ENCODE measurements at places on chromosomes 1 and 21.

- DNase-seq: no peak
Measured at GRCh38 chr1:209825591-209826434, 2.0 kb upstream of the UTP25 start.

DNA sequence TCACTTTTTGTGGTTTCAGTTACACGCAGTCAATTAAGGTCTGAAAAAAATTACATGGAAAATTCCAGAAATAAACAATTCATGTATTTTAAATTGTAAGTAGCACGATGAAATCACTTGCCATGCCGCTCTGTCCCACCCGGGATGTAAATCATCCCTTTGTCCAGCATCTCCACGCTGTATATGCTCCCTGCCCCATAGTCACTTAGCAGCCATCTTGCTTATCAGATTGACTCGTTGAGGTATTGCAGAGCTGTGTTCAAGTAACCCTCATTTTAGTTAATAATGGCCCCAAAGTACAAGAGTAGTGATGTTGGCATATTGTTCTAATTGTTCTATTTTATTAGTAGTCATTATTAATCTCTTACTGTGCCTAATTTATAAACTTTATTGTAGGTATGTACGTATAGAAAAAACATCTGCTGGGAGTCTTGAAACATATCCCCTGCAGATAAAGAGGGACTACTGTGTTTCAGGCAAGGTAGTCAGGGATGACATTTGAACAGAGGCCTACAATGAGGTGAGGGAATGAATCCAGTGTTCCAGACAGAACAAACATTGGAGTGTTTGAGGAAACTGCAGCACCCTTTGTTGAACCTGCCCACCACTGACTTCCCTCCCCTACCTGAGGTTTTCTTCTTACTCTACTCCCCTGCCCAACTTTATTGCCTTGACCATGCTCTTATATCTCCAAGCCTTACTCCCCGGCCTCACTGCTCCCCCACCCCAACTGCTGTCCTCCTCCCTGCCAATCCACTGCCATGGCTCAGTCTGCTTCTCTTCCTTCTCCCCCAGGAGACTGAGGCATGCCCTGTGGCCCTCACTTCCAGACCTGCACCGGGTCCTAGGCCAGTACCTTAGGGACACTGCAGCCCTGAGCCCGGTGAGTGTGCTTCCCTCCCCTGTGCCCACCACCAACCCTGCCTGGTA, 7.1 kb upstream of the CDC20 start:
- no peak for DNase-seq

GRCh38 chr1:7513081-7513480, 258.0 kb upstream of the VAMP3 start:
- no peak for DNase-seq

DNA sequence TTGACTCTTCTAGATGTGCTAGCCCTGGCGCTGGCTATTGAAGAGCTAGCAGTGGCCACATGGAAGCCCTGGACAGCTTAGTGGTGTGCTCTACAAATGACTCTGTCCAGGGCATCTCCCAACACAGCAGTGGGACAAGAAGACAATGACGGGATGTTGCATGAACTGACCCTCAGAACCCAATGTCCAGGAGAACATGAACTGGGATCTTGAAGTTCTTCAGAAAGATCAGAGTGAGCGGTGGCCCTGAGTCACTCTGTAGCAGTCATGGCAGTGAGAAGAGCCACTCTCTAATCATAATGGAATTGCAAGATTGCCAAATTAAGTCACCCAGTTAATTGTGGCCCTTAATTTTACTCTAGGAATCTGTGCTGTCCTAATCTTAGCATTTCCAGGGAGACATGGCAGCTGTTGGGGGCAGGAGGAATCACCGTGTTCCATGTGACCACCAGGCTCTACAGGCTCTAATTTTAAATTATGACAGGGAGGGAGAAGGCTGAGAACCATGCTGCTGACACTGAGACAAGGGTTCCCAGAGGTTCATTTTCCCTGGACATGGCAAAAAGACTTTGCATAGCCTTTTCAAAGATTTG, 10.2 kb upstream of the OBSCN start:
- no peak for DNase-seq

DNA sequence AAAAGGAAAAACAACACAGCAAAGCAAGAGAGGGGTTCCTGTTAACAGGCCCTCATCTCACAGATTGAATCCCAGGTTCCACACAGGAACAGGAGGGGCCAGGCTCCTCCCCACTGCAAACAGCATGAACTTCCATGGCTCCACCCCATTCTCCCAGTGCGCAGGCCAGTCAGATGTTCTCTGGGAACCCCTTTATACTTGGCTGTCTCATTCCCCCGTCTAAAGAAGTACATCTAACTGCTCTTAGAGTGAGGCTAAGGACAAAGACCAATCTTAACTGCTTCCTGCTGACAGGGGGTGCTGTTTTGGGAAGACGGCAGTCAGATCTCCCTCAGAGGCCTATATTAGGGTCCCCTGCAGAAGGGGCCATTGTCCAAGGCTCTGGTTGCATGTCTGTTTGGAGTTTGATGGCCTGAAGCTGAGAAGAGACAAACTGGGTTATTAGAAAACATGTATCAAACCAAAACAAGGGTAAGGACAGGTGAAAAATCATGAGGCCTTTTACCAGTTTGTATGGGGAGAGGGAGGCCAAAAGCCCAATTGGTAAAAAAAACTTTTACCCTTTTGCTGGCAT, 10.5 kb upstream of the NASP start:
- peak; percentile 28 for DNase-seq

GRCh38 chr1:5681654-5682053, 310.6 kb downstream of the NPHP4 start:
- DNase-seq: no peak

- DNase-seq: no peak
Measured at GRCh38 chr1:208048904-208049303, 138.0 kb upstream of the CD34 start.

DNA sequence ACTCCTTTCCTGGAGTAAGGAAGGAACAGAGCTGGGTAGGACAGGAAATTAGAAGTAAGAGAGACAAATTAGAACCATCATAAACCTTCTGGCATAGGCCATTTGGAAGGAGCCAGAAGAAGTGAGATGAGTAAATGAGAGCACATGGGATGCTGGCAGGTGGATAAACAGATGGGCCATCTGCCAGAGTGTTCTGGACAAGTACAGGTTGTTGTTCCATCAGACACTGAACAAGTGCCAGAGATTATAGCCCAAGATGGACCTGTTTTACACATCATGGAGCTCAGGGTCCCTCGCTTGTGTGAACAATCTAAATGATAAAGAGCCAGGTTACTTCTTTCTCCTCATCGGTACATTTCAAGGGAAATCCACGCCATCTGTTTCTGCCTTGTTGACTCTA, 200.3 kb downstream of the HHIPL2 start:
- no peak for DNase-seq

GRCh38 chr1:61101536-61101935, 19.2 kb downstream of the NFIA start:
- peak; percentile 39 for DNase-seq

GRCh38 chr1:18642278-18643095, 11.8 kb downstream of the PAX7 start:
- no peak for DNase-seq

- DNase-seq: peak; percentile 33
Measured at GRCh38 chr1:46131093-46131492, 1.3 kb downstream of the PIK3R3 start.

All from cardiac fibroblast (primary cell).